Brain pericyte (primary cell): ENCODE measurements at places on chromosomes 4 and X.

DNA sequence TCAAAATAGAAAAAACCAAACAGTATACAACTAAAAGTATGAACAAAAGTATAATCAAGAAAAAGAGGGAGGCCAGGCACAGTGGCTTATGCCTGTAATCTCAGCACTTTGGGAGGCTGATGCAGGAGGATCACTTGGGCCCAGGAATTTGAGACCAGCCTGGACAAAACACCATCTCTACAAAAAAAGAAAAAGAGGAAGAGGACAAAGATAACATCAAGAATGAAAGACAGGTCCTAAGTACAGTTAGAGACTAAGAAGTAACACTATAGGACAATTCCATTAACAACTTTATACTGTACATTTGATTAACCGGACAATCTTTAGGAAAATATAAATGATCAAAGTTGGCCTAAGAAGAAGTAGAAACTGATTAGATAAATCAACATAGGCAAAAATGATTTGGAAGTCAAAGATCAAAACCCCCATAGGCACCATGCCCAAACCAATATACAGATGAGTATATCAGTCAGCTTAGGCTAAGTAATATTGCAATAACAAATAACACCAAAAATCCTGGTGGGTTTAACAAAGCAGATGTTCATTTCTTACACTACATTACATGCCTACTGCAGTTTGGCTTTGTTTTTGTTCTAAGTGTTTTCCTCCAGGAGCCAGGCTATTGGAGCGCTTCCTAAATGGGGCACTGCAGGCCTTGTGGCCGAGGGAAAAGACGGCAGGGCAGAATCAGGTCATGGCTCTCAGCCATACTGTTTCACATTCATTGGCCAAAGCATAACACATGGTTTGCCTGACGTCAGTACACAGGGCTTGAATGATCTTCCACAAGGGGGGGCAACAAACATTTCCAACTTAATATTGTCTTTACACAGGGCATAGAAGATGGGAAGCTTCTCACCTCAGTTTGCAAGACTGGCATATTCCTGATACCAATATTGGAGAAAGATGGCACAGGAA is 42.2 kb upstream of the HGFAC start:
- no peak for DNase-seq

DNA sequence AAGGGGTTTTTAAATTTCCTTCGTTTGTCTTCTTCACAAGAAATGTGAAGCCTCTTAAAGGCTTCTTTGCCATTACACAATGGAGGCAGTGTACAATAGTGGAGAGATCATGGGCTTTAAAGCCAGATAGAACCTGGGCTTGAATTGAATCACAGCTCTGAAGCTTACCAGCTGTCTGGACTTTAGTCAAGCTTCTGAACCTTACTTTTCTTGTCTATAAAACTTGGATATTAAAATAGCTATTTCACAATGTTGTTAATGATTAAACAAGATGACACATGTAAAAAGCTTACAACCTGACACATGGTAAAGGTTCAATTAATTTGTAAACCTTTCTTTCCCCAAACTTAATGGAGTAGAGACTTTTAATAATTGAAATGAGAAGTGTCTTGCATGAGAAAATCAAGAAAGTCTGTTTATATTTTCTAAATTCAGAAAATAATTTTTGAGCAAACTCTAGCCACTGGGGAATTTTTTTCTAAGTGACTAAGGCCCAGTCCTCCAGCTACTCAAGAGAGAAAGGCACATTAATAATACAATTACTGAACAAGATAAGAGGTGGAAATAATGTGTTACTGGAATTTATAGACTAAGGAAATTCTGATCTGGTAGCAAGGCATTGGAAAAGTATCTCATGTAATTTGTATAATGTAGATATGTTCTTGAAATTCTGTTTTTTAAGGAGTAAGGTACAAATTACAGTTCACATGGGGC is 21.7 kb upstream of the TBC1D8B start:
- DNase-seq = no peak

DNA sequence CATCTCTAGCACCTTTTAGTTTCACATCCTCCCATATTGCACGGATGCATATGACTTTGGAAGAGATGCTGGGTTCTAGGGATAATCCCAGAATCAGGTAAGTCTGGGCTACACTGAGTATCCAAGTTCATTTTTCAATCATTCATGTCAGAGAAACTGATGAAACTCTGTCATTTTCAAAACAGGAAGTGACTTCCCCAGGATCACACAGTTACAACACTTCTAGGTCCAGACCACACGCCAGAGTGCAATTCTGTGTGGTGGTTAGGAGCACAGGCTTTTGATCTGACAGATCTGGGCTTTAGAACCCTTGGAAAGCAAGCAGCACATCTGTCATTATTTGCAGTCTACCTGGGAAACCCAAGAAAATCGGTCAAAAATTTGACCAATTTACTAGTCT is 52.1 kb upstream of the CDKN2AIP start:
- no peak for DNase-seq

DNA sequence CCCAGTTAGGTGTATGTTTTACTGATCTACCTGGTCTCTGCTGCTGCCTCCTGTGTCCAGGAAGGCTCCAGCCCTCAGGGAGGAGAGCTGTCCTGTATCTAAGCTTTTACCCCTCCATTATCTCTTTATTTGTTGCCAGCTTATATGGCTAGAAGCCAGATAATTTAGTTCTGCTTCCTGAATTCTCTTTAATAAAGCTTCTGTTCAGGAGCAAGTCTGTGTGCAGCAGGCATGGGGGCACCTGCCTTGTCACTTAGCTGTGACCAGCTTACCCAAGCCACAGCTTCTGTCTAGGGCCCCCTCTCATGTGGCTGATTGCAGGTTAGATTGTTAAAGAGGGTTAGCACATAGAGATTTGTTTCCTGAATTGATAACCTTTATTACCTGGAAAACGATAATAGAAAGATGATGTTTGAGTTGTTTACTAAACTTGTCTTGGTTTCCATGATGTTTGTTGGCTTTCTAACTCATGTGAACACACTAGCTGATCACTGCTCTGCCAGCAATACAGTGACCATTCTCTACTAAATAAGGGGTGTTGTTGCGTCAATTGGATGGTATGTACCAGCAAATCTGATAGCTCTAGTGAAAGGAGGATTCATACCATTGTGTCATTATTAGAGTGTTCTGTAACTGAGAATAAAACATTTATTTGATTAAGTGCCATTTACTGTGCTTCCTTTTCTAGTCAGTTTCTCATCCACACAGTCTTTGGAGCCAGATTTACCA is 189.8 kb upstream of the ANK2 start:
- no peak for DNase-seq

- DNase-seq = no peak
Measured at GRCh38 chr4:42785817-42786216, 106.7 kb upstream of the GRXCR1 start.

- peak; percentile 36 for DNase-seq
Measured at GRCh38 chr4:89469930-89470375, 162.4 kb upstream of the GPRIN3 start.

DNA sequence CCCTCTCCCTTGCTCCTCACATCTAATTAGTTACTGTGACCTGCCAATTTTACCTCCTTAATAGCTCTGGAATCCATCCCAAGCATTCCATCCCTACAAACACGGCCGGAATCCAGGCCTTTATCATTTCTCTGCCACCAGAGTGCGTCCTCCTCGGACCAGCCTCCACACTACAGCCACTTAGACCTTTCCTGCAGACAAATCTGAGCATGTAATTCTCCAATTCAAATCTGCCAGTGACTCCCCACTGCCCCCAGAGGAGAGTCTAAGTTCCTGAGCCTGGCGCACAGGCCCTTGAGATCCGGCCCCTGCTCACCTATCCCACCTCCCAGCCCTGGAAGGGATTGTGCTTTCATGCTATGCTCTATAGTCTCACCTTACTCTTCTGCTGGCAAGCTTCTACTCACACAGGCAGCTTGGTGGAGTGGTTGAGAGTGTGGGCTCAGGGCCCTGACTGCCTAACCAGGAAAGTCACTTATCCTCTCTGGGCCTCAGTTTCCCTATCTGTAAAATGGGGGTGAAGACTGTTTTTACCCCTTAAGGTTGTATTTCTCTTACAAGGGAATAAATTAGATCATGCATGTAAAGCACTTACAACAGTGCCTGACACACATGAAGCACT is 31.2 kb downstream of the PJA1 start:
- no peak for DNase-seq

DNA sequence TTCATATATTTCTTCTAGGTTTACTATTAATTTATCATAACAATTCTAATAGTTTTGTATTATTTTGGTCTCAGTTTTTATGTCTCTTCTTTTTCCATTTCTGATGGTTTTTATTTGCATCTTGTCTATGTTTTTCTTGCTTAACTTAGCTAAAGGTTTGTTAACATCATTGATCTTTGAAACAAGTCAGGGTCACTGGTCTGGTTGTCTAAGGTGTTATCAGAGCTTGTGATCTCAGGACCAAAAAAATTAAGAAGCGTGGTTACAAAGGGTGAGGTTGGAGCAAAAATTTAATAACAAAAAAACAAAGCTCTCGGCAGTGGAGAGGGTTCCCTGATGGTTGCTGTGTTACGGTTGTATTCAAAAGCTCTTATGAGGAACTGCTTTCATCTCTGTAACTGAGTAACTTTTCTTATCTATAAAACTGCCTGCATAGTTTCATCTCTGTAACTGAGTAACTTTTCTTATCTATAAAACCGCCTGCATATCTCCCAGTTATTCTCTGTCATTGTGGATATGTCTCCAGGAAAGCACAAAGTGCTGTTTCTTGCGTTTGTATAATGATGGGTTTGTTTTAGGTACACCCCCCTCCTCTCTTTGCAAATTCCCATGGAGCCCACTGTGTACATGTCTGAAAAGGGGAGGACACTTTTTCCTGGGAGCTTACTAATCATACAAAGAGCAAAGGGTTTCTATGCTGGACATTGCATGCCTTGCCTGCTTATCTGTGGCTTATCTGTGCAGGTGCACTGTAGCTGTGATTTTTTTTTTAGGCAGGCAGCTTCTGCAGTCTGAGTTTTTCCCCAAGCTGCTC is 62.4 kb upstream of the UGT2B15 start:
- DNase-seq = no peak

DNA sequence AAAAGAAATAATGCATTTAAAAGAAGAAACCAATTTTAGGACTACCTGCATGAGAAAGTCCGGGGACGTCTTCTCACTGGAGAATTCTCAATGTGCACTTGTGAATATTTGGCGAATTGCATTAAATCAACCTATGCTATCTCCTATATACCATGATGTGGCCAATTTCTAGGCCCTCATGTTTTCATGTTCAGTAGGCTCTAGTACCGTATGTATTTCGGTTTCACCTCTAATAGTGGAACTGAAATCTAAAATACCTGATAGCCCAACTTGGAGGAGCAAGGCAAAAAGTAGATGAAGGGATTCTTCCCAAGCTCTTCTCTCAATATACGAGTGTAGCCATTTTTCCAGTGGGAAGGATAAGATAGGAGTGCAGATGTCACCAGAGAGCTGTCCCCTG is 11.4 kb upstream of the FGF2 start:
- no peak for DNase-seq

GRCh38 chrX:150291014-150291413 is 72.1 kb upstream of the MAMLD1 start:
- no peak for DNase-seq

DNA sequence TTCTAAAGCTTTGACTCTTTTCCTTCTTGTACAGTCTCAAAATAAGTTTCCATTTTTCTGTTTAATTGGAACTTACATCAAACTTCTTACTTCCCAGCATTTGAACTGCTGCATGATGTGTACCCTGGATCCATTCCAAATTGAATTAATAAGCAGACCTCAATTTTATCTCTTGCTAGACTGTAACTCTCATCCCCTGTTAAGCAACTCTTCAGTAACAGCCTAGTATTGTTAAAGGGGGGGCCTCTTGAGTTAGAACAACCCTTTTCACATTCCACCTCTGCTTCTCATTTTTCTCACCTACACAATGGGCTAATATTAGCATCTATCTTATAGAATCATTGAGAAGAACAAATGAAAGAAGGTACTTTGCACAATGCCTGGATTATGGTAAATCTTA is 169.4 kb downstream of the IL1RAPL1 start:
- no peak for DNase-seq

- no peak for DNase-seq
Measured at GRCh38 chrX:15398874-15399273, 14.7 kb upstream of the VEGFD start.

- no peak for DNase-seq
Measured at GRCh38 chr4:20096911-20097310, 154.8 kb upstream of the SLIT2 start.

DNA sequence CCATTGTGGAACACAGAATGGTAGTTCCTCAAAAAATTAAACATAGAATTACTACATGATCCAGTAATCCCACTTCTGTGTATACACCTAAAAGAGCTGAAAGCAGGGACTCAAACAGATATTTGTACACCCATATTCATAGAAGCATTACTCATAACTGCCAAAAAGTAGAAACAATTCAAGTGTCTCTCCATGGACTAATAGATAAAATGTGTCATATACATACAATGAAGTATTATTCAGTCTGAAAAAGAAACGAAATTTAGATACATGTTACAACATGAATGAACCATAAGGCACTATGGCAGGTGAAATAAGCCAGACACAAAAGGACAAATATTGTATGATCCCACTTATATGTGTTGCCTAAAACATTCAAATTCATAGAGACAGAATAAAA is 145.1 kb downstream of the ANTXR2 start:
- DNase-seq = no peak

GRCh38 chrX:102627640-102628039 is 23.6 kb upstream of the GPRASP1 start:
- DNase-seq = no peak

DNA sequence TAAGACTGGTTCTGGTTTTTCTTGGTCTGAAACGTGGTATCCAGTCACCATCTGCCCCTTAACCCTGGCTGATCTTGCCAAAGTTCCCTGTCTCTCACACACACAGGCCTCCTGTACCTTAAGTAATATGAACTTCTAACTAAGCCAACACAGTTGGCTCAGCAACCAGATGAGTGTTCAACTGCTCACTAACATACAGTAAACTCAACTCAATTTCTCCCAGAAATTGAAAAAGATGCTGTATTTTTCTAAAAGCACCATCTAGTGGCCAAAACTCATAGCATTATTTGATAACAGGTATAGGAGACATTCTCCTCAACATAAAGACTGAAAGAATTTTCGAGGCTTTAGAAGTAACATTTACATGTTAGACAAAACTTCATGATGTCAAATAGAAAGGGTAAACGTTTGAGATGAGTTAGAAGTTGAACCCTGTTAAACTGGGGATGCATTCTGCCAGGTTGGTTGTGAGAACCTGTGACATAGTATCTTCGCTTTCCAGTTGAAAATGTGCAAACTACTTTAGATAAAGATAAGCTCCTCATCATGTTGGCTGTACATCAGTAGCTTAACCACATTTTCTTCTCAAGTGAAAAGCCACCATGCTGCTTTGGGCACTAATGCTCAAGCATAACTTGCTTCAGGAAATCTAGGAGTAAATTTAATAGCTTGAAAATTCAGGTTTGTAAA is 31.2 kb downstream of the CCNI start:
- DNase-seq = no peak

GRCh38 chr4:40379248-40379647 is 44.1 kb downstream of the CHRNA9 start:
- no peak for DNase-seq

GRCh38 chr4:127196655-127197352 is 436.0 kb upstream of the INTU start:
- DNase-seq = no peak
